ENCODE measurements at places on chromosomes 11 and 22.

DNA sequence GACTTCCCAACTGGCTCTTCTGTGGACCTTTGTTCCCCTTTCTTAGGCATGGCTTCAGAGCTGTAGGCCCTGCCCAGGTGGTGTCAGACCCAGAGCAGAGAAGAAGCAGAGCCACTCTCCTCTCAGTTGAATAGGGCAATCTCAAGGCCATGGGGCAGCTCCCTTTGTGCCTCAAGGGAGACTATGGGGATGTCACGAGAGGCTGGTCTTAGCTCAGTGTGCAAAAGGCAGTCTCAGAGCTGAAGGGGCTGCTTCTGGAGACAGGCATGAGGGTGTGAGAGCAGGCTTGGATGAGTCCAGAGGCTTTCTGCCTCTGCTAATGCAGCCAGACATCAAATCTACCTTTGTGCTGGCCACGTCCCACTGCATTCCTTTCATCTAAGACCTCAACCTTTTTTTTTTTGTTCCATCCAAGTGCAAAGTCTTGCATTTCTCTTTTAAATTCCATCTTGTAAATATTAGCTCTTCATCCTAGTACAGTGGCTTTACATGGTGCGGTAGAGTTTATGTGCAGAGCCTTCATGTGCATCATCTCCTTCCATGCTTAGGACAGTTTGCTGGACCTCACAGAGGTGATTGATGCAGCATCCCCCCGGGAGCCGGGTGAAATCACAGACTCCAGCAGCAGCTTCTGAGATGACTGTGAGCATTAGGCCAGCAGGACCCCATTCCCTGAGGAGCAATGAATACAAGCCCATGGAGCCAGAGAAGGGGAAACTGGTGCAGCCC, 34.2 kb upstream of the FCHSD2 start:
- no peak for DNase-seq

- peak; percentile 37 for DNase-seq
These were observed 1.3 kb upstream of the SSH3 start for GRCh38 chr11:67301951-67302516.

DNA sequence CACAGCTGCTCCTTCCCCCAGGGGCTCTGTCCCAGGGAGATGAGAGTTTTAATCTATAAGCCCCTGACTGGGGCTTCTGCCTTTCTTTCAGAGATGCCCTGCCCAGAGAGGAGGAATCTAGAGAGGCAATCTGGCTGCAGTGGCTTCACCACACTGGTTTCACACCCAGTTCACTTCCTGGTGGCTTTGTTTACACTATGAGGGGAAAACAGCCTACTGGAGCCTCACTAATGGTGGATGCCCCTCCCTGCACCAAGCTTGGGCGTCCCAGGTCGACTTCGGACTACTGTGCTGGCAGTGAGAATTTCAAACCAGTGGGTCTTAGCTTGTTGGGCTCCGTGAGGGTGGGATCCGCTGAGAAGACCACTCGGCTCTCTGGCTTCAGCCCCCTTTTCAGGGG, 21.5 kb upstream of the MMP1 start:
- DNase-seq: no peak

- DNase-seq: peak; percentile 90
These were observed 884 bp downstream of the IL10RA start for GRCh38 chr11:117986981-117987574.

GRCh38 chr11:77191429-77191822, 63.4 kb downstream of the MYO7A start:
- DNase-seq: no peak

- DNase-seq: no peak
These were observed 31.3 kb downstream of the LRRC10B start for GRCh38 chr11:61539831-61540357.

GRCh38 chr11:121958971-121959325, 157.1 kb downstream of the BLID start:
- no peak for DNase-seq

DNA sequence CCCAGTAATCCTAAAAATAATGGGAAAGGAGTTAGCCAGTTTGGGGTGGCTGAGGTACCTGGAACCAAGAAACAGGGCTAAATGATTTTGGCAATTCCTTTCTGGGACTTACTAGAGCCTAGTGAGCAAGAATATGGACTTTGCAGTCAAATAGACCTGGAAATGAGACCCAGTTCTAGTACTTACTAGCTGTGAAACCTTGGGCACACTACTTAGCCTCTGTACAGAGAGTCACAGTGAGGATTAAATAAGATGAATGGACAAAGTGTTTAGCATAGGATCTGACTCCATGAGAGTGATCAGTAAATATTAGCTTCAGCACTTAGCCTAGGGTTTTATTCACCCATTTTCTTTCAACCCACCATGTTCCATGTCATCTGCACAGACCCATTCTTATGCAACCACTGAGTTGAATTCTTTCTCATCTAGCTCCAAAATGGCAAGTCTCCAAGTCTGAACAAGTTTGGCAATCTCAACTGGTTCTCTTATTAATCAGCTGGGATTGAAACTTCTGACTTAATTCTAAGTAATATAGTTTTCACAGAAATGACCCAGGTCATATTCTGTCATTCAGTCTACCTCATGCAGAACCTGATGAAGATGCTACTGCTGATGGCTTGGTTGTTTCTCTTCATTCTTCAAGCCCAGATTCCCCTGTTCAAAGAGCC, 15.0 kb upstream of the SORL1 start:
- peak; percentile 87 for DNase-seq

DNA sequence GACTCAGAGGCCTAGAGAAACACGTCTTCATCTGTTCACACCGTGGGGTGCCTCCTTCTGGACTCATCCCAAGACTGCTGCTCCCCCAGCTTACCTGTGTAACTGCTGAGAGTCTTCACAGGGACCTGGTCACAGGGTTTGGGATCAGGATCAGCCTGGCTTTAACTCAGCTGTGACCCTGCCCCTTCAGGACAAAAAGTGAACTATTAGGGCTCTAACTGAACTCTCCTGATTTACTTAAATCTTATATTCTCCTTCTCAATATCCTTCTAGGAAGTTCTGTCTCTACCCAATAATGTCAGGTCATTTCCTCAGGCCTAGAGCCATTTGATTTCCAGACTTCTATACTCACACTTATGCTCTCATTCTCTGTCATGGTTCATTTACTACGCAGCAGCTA, 108.4 kb downstream of the ZNF280B start:
- no peak for DNase-seq

- DNase-seq: no peak
These were observed 5.5 kb upstream of the PHLDA2 start for GRCh38 chr11:2934611-2935239.

- no peak for DNase-seq
These were observed 12.6 kb upstream of the VSIG10L2 start for GRCh38 chr11:125933030-125933813.

DNA sequence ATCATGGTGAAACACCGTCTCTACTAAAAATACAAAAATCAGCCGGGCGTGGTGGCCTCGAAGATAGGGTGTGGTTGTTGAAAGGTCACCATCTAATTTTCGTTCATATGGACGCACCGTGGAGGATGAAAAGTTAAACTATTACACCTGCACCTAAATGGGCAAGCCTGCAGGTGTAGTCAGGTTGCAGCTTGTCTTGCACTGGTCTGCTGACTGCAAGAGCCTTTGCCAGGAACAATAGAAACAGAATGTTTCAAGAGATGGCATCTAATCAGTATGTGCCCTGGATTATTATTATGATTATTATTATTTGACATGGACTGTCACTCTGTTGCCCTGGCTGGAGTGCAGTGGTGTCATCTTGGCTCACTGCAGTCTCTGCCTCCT, 908 bp downstream of the NADSYN1 start:
- DNase-seq: no peak

DNA sequence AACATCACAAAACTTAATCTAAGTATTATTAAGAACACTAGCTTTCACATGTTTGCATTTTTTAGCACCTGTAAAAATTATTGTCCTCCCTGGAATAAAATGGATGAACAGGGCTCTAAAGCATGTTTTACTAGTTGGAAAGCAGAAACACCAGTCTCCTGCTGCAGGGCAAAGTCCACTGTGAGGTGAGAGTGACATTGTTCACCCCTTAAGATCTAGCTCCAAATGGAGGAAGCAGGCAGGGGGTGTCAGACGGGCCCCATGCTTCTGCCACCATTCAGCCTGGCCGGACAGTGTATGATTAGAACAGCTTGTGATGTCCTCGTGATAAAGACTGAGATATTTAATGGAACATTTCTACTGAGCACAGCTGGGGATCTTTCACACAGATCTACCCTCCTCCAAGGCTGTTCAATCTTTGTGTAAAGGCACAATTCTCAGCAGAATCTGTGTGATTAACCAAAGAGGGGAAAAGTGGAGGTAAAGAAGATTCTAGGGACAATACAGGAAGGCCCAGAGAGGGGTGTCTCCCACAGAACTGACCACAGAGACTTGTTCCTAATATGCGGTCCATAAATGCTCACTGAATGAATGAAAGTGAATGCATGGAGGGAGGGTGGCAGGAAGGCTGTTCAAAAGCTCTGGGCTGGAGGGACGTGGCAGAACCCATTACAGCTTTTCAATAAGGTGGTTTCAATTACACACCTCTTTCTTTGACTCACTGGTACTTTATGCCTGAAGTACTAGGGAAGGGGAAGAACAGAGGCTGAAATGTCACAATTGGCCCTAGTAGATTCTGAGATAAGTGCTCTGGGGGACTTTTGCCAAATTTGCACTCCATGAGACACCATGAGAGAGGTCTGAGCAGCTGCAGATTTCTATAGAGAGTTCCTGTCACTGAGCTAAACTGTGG, 239.1 kb upstream of the ARHGAP20 start:
- DNase-seq: no peak

- peak; percentile 35 for DNase-seq
These were observed at the start of gene TENM4 for GRCh38 chr11:79440571-79441460. Gene TENM4 (minus strand): TSS chr11:79441030. CDS start chr11:79069944, 371,086 bp downstream.

DNA sequence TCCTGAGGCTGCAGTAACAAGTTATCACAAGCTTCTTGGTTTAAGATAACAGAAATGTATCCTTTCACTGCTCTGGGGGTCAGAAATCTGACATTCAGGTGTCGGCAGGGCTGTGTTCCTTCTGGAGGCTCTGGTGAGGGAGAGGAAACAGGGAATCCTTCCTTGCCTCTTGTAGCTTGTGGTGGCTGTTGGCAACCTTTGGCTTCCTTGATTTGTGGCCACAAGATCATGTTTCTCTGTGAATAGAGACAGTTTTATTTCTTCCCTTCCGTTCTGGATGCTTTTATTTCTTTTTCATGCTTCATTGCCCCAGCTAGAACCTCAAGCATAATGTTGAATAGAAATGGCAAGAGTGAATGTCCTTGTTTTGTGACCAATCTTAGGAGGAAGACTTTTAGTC, 44.0 kb downstream of the MPPED1 start:
- no peak for DNase-seq

GRCh38 chr11:126452241-126453101, 97.0 kb downstream of the ST3GAL4 start:
- DNase-seq: no peak

DNA sequence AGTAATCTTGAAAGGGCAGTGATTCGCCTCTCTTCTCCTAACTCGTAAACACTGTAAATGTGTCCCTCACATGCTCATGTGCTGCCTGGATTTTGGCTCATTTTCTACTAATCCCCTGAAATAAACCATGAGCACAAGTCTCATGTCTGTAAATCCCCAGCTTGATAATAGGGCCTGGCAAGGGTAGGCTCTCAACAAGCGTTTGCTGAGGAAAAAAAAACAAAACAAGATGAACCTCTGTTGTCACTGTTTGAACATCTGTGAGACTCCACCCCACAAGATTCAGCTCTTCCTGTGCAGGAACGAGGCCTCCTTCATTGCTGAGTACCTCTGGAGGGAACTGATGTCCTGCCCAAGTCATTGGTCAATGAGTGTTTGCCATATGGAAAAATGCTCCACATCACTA, 4.5 kb upstream of the CYB5R2 start:
- no peak for DNase-seq

DNA sequence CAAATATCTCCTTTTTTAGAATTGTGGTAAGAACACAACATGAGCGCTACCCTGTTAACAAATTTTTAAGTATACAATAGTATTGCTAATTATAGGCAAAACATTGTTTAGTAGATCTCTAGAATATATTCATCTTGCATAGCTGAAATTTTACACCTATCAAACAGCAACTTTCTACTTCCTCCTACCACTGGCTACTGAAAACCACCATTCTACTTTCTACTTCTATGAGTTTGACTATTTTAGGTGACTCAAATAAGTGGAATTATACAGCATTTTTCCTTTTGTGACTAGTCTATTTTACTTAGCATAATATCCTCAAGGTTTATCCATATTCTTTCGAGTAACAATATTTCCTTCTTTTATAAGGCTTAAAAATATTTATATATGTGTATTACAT, 128.4 kb downstream of the FAM76B start:
- no peak for DNase-seq

GRCh38 chr11:73040046-73040445, 102.1 kb downstream of the FCHSD2 start:
- DNase-seq: no peak

DNA sequence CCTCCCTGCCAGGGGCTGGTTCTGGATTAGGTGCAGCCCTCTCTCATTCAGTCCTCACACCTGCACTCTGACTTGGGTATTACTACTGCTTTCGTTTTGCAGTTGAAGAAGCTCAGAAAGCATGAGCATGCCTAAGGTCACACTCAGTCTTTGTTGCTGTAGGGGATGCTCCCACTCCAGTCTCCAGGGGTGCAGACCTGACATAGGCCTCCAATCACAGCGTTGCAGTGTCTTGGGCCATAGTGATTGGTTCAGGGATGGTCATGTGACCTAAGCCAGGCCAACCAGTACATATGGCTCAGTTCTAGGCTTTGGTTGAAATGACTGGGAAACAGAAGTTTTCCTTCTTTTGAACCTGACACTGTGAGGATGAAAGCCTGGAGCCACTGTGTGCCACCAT, 61.7 kb downstream of the FBXO7 start:
- no peak for DNase-seq

DNA sequence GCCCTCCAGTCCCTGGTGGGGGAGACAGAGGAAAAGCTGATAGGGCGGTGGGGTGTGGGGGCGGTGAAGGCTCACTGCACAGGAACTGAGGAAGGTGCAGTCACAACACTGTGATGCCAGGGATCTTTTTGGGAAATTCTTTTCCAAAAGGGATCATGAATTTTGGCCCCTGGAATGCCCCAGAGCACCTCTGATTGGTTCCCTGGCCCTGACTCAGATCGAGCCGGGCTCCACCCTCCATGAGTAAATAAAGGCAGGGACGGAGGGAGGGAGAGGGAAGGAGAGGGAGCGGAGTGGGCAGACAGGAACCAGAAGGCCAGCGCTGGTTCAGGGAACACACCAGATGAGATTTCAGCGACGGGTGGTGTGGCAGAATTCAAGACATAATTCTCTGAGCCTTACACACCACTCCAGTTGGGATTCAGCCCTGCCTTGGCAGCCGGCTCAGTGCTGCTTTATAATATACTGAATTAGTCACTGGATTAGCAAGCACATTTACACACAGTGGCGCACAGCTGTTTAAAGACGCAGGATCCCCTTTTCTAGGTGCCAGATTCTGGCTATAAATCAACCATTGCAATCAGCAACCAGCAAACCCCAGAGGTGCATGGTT, 80.3 kb downstream of the ETS1 start:
- DNase-seq: peak; percentile 57

All from suppressor macrophage treated with lipopolysaccharide for 4 hours (primary cell).